Muscle of arm (tissue), 14 donors: ENCODE measurements at places on chromosomes 13 and 19. TPM values are rescaled to one million over a fixed set of nuclear protein-coding genes. Genes with fewer than 3 reads are reported as not detected.

DNA sequence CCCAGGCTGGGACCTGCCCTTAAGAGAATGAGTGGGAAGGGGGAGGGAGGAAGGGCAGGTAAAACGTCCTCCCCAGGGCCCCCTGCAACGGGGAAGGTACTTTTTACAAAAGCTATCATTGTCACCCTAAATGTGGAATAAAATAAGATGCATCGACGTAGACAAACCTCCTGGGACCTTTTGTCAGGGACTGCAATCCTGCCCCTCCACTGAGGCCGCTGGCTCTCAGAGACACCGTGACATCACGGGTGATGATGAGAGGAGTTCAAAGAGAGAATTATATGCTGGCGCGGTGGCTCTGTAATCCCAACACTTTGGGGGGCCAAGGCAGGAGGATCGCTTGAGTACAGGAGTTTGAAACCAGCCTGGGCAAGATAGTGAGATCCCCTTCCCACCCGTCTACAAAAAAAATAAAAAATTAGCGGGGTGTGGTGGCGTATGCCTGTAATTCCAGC, 1.8 kb upstream of the MYBPC2 start:
- DNase-seq, result no peak

- DNase-seq, result no peak
Observed at GRCh38 chr19:47253467-47253881, 2.9 kb upstream of the CCDC9 start.

GRCh38 chr13:87120476-87120875, 550.7 kb upstream of the SLITRK5 start:
- DNase-seq, result no peak

DNA sequence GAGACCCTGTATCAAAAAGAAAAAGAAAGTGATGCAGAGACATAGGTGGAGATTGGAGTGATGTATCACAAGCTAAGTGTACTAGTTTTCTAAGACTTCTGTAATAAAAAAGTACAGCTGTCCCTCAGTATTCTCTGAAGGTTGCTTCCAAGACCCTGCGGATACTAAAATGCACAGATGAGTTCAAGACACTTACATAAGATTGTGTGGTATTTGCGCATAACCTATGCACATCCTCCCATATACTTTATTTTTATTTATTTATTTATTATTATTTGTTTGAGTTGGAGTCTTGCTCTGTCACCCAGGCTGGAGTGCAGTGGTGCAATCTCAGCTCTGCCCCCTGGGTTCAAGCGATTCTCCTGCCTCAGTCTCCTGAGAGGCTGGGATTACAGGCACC, 13.6 kb upstream of the HAS1 start:
- no peak for DNase-seq

- DNase-seq, result no peak
Observed at GRCh38 chr19:42488783-42489521, 39.3 kb downstream of the CEACAM1 start.

DNA sequence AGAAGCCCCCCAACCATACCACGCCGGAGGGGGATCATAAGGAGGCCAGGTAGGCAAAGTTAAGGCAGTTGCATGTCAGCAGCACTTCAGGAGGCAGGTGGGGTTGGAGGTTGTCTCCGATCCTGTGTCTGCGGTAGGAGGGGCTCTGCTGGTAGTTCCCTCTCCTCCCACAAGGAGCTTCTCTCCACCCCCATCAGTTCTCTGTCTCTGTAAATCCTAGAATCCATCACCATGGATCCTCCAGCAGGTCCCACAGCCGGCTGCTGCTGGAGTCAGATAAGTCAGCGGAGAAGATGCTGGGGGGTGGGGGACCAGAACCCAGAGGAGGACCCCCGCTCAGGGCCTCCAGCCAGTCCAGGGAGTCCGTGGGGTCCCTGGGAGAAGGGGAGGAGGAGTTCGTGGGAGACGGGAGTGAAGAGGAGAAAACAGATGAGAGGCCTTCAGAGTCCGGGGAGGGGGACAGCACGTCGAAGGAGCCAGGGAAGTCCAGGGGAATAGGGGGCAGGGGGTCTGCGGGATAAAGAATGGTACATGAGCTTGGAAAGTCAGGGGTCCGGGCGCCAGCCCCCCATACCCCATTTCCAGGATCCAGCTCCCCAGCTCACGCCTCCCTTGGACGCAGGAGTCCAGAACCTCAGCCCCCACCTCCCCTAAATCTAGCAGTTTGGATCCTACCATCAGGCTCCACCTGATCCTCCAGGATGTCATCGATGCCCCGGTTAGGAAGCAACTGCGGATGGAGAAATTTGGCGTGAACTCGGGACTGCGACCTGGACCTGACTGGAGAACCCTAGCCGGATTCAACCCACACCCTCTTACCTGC, 6.3 kb downstream of the MAMSTR start:
- DNase-seq, result no peak

- DNase-seq, result no peak
Observed at GRCh38 chr13:100895651-100896050, 221.1 kb upstream of the TMTC4 start.

DNA sequence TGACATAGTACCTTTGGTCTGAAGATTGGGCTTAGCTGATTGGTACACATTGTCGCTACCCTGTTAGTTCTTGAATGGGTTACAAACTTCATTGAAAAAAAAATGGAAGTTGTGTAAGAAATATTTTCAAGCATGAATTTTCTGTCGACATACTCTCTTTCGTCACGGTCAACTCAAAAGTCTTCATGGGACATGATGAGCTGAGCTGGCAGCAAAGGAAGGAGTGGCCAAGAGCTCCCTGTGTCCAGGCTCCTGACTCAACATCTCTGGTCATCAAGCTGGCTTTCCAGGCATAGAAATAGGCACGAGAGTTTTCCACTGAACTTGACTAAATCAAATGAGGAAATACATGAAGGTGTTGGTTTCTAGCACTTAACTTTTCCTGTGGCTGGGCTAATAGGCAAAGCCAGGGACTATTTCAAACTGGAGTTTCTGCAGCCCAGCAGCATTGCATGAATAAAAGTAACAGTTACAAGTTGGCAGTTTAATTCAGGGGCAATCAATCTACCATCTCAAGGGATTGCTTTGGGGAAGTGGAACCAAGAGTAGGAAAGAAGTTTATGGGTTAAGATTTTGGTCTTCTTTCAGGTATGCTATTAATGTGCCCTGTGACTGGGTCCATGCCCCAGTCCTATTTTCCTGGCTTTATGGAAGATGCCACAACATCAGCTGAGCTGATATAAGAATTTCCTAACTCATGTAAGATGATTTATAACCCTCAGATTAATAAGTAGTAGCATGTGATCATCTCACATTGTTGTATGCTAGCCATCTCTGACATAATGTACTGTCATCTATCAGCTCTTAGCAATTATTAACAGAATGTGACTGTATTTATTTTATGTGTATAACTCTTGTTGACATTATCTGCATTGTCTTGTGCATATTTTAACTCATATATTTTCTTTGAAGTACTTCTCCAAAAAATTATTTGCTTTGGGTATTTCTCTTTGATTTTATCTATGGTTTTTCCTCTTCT, 385.8 kb downstream of the DLEU7 start:
- DNase-seq, result no peak

The TNFSF13B gene
- 2.7 TPM for polyA plus RNA-seq

The FBXO17 gene
- 28.0 TPM for polyA plus RNA-seq

The TJP3 gene
- polyA plus RNA-seq, result 0.61 TPM

The GPX4 gene
- 141 TPM for polyA plus RNA-seq

The IGFL3 gene
- not detected for polyA plus RNA-seq

The SMIM44 gene
- polyA plus RNA-seq, result not detected

The ZNF358 gene
- polyA plus RNA-seq, result 33.4 TPM

The SNRPA gene
- 86.0 TPM for polyA plus RNA-seq

The TMTC4 gene
- 30.8 TPM for polyA plus RNA-seq
